Fibroblast of villous mesenchyme (primary cell): ENCODE measurements at places on chromosomes 16 and 17.
A peak's percentile ranks its signal among the peaks of the same experiment; 100 is the strongest.

DNA sequence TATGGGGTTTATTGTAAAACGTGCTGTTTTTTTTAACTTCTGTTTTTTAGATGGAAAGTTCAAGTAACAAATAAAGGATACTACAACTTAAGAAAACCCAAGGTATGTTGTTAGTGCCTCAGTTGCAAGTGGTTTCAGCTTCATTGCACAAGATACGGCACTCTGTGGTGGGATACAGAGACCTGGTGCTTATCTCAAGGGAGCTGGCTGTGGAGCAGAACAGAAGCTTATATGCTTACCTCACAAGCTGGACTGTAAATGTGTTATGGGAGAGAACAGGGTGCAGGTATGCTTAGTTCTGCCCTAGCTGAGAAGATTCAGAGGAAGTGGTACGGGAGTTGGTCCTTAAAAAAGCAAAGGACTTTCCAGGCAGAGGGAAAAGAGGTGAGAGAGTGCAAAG is 15.2 kb downstream of the DGKE start:
- no peak for DNase-seq

DNA sequence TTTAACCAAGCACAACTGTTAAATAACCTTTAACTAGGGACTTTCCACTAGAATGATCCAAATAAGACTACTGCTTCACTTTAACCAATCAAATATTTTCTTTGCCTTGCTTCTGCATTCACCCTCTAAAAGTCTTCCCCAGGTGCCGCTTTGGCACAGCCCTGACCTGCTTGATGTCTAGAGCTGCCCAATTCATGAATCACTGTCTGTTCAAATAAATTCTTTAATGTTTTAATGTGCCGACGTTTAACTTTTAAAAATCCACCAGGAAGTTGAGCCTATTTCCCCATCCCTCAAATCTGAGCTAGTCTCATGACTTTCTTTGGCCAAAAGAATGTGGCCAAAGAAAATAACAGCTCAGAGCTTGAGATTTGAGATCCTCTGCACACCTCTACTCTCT is 277.8 kb upstream of the SOX9 start:
- no peak for DNase-seq

DNA sequence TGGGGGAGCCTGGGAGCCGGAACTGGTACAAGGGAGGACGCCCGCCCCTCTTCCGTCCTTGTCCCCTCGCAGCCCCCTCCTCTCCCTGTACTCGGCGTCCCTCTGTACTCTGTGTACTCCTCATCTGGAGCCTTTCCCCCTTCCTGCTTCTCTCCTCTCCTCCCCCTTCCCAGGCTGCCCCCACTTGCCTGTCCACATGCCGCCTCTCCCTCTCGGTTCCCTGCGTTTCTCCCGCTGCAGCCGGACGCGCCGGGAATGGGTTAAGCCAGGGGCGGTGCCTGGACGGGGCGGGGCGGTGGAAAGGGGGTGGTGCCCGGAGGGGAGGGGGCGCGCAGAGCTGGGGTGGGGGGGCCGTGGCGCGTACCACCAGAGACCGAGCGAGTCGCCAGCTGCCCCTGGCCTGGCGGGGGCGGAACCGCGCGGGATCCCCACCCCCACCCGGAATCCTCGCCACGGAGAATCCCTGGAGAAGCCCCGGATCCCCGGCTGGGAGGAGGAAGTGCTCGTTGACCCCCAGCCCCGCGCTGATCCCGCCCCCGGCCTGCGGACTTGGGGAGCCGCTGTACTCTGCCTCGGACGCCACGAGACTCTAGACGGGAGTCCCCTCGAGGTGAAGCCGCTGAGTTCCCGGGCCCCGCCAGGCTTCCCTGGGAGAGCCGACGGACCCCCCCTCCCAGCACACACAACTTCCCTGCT is 22.6 kb downstream of the GJD3 start:
- DNase-seq, result peak; percentile 80

DNA sequence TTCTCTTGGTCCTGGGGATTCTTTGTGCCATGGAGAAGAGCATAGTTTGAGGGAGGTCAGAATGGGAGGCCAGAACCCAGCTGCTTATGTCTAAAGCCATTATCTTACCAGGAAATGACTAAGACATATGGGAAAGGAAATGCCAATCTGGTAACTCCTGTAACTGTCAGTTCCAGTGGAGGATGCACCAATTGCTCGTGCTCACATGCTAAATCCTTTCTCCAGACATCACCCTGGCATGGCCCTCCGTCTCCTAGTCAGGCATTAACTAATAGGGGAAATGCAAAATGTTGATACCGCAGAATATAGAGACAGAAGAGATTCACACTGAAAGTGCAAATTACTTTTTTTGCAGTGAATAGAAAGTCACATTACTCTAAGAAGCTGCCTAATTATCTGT is 255.6 kb upstream of the HSBP1 start:
- DNase-seq, result peak; percentile 37

- peak; percentile 7 for DNase-seq
Measured at GRCh38 chr16:88566158-88566557, 4.0 kb upstream of the ZC3H18 start.

GRCh38 chr16:57824888-57825287 is 22.6 kb upstream of the KIFC3 start:
- DNase-seq, result no peak

DNA sequence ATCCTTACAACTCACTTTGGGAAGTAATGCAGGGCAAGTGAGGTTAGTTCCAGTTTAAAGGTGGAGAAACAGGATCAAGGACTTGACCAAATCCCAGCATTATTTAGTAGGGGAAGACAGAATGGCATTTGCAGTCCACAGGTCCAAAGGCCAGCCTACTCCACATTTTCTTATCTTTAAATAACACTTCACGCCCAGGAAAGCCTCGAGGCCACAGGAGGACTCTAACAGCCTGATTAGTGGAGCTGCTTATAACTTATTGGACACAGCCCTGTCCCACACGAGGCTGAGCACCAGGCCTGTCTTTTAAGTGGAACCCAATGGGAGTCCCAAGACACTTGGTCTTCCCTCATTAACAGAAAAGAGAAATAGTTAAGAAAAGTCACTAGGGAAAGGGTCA is 12.1 kb upstream of the HYDIN start:
- no peak for DNase-seq

DNA sequence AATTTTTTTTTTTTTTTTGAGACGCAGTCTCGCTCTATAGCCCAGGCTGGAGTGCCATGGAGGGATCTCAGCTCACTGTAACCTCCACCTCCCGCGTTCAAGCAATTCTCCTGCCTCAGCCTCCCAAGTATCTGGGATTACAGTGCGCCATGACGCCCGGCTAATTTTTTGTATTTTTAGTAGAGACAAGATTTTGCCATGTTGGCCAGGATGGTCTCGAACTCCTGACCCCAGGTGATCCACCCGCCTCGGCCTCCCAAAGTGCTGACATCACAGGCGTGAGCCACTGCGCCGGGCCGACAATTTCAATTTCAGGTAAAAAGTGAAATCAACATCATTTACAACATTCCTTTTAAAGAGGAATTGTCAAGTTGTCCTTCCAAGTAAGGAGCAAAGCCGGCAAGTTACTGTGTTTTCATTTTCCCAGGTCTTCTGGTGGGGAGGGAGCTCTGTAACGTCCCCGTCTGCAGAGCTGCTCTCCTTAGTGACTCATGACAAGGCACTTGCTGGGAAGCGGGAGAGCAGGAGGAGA is 873 bp downstream of the NPLOC4 start:
- no peak for DNase-seq

DNA sequence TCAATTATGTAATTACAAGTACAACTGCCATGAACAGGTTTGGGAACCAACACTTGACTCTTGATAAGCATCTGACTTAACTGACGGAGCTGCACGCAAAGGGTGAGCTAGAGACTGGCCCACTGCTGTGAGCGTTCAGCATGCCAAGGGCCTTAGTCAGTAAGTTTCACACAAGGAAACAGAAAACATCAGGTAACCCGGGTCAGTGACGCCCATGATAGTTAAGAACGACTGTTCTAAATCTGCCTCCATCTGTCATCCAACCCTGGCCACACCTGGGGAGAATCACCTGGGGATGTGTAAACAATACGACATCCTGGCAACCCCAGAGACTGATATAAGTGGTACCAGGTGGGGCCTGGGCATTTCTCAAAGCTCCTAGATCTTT is 12.3 kb downstream of the SMIM5 start:
- peak; percentile 25 for DNase-seq

DNA sequence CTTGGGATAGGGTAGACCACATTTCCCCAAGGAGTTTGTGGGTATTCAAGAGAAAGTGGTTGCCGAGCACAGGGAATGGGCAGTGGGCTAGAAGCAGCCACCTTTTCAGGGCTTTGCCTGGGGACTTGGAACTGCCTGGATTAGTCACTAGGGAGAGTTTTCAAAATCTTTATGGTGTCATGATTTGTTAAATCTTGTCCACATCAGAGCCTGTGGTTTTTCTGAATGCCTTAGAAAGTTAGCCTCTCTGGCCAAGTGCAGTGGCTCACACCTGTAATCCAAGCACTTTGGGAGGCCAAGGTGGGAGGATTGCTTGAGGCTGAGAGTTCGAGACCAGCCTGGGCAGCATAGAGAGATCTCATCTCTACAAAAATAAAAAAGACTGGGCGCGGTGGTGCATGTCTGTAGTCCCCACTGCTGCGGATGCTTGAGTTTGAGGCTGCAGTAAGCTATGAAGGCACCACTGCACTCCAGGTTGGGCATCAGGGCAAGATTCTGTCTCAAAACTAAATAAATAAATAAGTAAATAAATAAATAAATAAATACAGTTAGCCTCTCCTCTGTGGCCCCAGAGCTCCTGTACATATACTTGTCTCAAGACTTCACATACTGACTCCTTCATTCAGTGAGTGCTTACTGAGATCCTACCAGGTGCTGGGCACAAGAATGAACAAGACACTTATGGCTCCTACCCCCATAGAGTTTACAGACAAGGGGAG is 76.3 kb upstream of the HNF1B start:
- no peak for DNase-seq

DNA sequence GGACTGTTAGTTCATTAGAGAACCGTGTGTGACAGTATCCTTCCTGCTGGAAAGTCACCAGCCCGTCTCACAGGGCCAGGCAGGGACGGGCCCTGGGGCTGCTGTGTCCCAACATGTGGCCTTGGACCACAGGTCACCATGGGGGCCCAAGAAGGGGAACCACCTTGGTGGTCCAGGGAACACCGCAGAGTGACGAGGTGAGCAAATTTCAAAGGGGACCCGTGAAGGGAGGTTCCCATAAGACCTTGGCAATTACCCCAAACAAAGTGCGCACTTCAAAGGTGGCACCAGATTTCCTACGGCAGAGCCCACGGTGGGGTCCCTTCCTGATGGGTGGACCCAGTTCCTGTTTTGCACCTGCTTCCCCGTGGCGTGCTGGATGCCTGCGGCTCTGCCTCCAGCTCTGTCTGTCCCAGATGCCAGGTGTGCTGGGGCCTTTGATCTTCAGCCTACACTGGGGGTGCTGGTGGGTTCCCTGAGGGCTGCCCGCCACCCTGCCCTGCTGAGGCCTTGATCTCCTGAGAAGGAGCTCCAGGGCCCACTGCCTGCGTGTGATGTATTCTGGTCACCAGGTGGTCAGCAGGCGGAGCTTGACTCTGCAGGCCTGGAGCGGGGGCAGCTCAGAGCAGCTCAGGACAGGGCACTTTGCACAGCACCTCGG is 27.0 kb downstream of the SLC7A5 start:
- no peak for DNase-seq

GRCh38 chr17:50900383-50900892 is 34.3 kb upstream of the TOB1 start:
- DNase-seq, result no peak

DNA sequence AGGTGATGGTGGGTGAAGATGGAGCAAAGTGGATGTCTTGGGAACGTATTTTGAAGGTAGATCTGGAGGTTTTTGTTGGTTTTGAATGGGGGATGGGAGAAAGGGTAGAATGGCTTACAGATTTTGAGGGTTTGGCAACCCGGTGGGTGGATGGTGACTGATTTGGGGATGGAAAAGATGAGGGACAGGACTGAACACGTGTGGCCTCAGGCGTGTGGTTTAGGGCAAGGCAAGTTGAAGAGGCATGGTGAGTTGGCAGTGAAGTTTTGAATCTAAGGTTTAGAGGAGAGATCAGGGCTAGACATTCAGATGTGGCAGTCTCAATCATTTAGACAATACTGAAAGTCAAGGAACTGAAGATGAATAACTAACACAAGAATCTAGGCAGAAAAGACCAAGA is 5.0 kb upstream of the DCTPP1 start:
- no peak for DNase-seq

DNA sequence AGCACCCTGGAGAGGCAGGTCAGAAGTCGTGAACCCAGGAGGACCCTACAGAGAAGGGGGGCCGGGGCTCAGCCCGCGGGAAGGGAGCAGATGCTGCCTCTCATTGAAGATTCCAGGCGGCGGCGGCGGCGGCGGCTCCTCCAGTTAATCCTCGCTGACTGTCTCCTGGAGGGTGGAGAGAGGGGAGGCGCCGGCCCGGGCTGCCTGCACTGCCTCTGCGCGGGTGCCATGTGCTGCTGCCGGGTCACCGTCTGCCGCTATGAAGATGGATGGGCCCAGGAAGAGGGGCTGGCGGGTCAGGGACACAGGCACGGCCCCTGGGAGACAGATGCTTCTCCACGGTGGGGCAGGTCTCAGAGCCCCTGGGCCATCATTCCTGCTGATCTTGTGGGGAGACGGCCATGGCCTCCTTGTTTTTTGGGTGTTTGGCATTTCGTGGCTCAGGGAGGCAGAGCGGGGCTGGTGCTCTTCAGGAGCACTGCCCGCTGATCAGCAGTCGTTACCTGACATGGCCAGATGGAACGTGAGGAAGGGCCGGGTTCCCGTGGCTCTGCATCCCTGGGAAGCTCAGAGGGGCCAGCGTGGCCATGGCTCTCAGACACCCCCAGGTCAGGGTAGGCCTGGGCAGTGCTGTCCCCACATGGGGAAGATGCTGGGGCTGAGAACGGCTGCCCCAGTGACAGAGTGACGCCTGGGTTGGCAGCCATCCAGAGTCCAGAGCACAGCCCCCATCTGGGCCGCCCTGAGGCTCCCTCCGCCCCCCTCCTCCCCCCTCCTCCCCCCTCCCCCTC is 36.1 kb downstream of the GINS2 start:
- peak; percentile 76 for DNase-seq

GRCh38 chr16:48960830-48961229 is 320.8 kb downstream of the CBLN1 start:
- no peak for DNase-seq

DNA sequence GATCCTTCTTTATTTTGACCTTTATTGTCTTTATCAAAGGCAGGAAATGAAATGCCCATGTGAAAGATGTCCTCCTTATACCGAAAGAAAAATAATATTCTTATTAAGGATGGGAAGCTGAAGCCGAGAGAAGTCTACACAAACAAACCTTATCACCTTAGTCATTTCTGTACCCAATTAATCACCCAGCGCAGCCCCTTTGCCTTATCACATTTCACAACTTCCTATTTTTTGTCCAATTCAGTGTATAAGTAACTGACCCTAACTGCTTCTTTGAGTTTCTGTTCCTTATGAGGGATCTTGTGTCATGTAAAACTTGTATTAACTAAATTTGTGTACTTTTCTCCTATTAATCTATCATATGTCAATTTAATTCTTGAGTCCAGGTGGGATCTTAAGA is 16.4 kb upstream of the CCL23 start:
- DNase-seq, result no peak
